G401 (cell line): ENCODE measurements at places on chromosomes 13 and 19. TPM values are rescaled to one million over a fixed set of nuclear protein-coding genes. Genes with fewer than 3 reads are reported as not detected.

CFD gene
- 3.6 and 6.1 TPM in 2 replicates for total RNA-seq

ADPRHL1 gene
- 2.3 and 3.3 TPM in 2 replicates for total RNA-seq

ZNF534 gene
- not detected in 2 replicates for total RNA-seq

SLC10A2 gene
- not detected in 2 replicates for total RNA-seq

GRCh38 chr19:48569814-48570213 lies 17.8 kb downstream of the SULT2B1 start:
- peak; percentile 45 for DNase-seq

DNA sequence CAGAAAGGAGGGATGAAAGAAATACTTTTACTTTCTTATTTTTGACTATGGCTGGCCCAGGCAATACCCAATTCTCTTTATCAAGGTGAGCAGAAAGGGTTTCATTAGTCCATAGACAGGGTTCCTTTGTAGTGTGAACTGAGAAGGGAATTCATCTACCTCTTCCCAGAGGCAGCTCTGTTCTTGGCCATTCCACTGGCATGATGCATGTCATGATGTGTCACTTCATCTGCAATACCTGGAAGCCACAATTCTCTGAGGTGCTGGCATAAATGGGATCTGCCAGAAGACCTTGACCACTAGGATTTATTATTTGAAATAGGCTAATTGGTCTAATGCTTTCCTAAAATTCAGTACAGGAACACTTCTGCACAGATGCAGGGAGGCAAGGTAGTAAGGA lies 542.8 kb downstream of the RFC3 start:
- DNase-seq, result no peak

GRCh38 chr13:79374578-79374977 lies 31.5 kb downstream of the RBM26 start:
- no peak for DNase-seq

DNA sequence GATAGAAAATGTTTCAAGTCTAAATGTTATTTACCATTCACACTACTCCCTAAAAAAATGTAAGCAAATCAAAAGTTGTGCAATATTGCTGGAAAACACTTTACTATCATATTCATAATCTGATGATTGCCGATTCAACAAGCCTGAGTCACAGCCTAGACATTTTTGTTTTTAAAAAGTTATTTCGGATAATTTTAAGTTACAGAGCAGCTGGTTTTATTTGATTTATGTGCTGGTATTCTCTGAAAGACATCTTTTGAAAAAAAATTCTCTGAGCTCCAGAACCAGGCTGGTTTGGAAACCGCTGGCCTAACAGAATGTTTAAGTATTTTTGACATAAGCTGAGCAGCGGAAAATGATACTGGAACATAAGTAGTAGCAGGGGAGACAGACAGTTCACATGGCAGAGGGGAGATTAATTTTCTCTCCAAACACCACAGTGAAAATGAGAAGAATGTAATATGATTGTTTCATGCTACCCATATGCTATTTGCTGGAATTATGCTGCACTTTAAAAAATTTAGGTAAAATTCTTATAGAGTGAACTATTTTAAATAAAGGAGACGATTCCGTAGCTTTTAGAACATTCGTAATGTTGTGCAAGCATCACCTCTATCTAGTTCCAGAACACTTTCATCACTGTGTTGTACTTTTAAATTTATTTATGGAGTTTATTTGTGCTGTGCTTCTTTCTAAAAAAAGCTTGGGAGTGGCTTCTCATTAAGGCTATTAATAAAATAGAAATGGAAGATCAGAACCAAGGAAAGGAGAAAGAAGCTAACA lies 36.1 kb downstream of the TBC1D4 start:
- no peak for DNase-seq

DNA sequence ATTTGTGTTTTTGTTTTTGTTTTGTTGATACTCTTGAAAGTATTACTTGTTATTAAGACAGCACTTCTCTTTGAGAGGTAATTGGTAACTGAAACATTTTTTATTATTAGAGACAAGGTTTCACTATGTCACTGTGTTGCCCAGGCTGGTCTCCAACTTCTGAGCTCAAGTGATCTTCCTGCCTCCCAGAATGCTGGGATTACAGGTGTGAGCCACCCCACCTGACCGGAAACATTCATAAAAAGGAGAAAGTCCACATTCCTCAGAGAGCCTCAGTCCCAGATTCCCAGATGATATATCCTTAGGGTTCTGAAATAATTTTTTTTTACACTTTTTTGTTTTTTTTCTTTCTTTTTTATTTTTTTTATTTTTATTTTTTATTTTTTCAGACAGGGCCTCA lies 2.7 kb downstream of the CARM1 start:
- DNase-seq, result no peak
